ENCODE measurements at places on chromosomes 1 and 21. TPM values are rescaled to one million over a fixed set of nuclear protein-coding genes. Genes with fewer than 3 reads are reported as not detected.

The IL6R gene
- 15.3 TPM for total RNA-seq

DNA sequence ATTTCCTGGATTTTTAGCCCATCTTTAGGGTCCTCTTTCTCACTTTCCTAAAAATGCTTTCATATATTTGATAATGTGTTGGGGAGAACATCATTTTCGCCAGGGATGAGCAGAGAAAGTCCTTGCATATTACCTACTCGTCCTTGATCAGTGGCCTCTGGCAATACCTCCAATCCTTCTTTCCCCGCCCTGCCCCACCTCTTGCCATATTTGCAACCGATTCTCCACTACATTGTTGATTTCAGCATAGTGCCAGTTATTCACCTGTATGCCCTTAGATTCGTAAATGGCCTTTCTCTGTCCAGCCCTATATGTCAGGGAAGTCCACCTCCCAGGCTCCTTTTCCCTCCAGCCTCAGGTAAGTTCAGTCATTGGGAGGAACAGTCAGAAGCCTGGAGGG is 13.5 kb upstream of the F3 start:
- DNase-seq = no peak

GRCh38 chr1:84370831-84371394 is 27.4 kb upstream of the DNASE2B start:
- DNase-seq = no peak

- DNase-seq = no peak
Measured at GRCh38 chr1:34842073-34842472, 17.5 kb downstream of the SMIM12 start.

DNA sequence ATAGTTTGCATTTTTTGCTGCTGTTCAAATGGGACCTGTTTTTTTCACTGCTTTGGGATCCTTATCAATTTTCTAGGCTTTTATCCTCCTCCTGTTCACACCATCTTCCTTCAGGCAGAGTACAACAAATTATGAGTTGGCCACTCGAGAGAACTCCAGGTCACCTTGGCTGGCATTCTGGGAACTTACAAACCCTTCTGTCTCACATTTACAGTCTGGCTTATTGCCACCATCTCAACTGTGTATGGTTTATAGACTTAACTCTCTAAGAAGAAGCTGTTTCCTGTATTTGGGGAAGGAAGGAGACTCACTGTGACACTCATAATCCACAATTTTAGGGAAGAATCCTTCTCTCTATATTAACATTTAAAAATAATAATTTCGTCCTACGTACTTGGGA is 5.4 kb upstream of the ZNF691 start:
- DNase-seq = no peak

GRCh38 chr1:234631721-234632125 is 21.7 kb upstream of the IRF2BP2 start:
- DNase-seq = no peak

- no peak for DNase-seq
Measured at GRCh38 chr1:5554111-5554510, 438.1 kb downstream of the NPHP4 start.

GRCh38 chr1:60488847-60489246 is 415.3 kb upstream of the C1orf87 start:
- no peak for DNase-seq

Measured in left ventricle myocardium superior (tissue), 1 donor.